T follicular helper cell (primary cell): ENCODE measurements at places on chromosomes 2 and 18.

- no peak for DNase-seq
Measured at GRCh38 chr2:74951211-74951754, 7.2 kb upstream of the POLE4 start.

- no peak for DNase-seq
Measured at GRCh38 chr18:74078257-74078656, 69.4 kb downstream of the FBXO15 start.

GRCh38 chr2:189544318-189545042 lies 36.1 kb downstream of the SLC40A1 start:
- no peak for DNase-seq

- DNase-seq = no peak
Measured at GRCh38 chr18:2895391-2895790, 48.6 kb downstream of the EMILIN2 start.

- DNase-seq = no peak
Measured at GRCh38 chr2:48433682-48434081, 96.3 kb upstream of the STON1 start.

DNA sequence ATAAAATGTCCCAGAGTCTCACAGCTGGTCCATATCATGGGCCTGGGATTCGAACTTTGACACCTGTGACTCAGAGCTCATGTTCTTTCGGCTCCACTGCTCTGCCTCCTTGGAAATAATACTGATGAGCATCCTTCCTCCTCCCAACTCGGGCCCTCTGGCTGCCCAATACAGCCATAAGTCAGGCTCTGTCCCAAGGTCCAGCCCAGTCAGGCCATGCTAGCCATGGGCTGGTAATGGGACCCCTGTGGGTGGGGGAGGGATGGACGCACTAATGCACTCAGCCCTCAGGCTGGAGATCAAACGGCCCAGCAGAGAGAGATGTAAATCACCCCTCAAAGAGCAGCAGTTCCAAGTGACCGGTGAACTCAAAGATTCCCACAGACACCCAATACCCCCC lies 61.1 kb downstream of the DDX1 start:
- no peak for DNase-seq

- DNase-seq = no peak
Measured at GRCh38 chr2:119574108-119574815, 30.0 kb downstream of the CFAP221 start.

DNA sequence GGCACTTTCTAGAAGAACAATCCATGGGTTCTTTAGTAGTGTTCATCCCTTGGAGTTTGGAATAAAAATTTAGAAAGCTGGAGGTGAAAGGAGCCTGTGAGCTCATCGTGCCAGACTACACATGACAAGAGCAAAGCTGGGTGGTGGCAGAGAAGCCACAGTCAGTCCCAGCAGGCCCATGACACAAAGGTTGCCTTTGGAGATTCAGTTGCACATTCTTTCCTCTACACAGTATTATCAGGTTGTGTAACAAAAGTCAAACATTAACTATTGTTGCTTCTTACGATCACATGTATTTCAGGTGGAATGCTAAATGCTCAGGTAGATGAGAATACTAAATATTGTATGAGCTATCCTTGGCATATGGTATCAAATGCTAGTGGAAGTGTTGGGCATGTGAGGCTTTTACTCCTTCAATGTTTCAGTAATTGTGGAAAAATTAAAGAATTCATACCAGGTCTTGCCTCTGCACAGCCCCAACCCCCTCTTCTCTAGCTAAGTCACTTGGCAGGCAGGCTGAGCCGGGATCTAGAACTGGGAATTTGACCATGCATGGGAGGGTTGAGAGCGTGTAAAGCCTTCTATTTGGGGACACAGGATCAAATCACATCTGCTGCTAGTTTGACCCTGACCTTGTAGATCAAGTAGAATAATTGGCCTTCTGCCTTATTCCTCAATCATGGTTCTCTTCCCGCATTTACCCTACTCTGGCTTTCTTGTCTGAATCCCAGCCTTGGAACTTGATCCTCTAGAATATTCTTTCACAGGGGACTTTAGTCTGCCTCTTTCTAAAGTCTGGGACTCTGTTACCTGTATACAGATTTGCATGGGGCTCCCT lies 230.9 kb downstream of the GCA start:
- no peak for DNase-seq

- no peak for DNase-seq
Measured at GRCh38 chr2:178990533-178991241, 59.2 kb downstream of the CCDC141 start.

DNA sequence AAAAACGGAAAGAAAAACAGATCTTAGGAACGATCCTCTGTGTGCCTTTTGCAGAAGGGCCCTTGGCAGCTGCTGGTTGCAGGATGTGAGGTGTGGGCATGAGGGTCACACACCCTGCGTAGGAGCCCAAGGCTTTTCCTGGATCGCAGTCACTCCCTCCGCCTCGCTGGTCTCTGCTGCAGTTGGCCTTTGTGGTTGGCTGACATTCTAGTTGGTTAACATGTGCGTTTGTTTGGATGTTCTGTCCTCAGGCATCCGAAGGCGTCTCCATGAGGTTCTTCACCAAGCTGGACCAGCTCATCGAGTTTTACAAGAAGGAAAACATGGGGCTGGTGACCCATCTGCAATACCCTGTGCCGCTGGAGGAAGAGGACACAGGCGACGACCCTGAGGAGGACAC lies 61.7 kb downstream of the INPP5D start:
- DNase-seq = no peak

DNA sequence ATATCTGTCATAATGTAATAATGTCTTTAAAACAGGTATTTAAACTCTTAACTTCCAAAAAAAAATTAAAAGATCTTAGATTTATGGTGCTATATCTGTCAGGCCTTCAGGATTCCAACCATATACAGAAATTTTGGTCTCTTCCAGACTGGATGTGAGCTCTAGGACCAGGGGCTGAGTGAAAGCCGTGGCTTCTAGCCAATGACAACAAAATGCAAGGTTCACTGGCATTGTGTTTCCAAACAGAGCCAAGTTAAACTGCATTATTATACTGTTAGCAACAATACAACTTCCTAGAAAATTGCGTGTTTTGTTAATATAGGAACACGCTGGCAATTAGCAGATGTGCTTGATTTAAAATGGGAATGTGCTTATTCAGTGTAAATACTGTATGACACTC lies 809.8 kb upstream of the SOX11 start:
- DNase-seq = no peak

- no peak for DNase-seq
Measured at GRCh38 chr2:72028351-72028995, 119.2 kb downstream of the CYP26B1 start.

- DNase-seq = no peak
Measured at GRCh38 chr2:58475756-58476155, 234.6 kb upstream of the FANCL start.
